ENCODE measurements at places on chromosomes 1 and 21.

GRCh38 chr1:222251847-222252246 lies 296.1 kb downstream of the HHIPL2 start:
- DNase-seq = no peak

DNA sequence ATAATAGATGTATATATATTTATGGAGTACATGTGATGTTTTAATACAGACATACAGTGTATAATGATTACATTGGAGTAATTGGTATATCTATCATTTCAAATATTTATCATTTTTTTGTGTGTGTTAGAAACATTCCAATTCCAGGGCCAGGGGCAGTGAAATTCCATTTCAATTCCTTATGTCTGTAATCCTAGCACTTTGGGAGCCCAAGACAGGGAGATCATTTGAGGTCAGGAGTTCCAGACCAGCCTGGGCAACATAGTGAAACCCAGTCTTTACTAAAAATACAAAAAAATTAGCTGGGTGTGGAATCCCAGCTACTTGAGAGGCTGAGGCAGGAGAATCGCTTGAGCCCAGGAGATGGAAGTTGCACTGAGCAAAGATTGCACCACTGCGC lies 30.4 kb upstream of the PDC start:
- no peak for DNase-seq

- DNase-seq = no peak
These were observed 56.9 kb upstream of the ATP2B4 start for GRCh38 chr1:203569490-203570318.

- peak; percentile 39 for DNase-seq
These were observed 4.5 kb downstream of the HSPB7 start for GRCh38 chr1:16013220-16013907.

DNA sequence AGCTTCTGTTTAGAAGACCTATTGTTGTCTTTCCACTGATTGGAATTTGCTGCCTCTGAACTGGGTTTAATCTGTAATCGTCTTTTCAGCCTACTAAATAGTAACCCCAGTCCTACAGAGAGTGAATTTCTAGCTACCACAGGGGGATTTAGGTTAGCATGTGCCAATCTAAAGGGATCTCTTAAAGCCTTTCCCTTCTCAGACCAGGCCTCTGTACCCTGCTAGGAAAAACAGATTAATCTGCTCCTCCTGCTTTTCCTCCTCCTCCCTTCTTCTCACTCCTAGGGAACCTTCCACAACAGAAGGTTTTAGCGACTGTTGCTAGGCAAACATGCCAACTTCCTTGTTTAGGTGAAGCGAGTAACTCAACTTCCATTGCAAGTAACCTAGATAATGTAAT lies 1.3 kb upstream of the RC3H1 start:
- peak; percentile 63 for DNase-seq

DNA sequence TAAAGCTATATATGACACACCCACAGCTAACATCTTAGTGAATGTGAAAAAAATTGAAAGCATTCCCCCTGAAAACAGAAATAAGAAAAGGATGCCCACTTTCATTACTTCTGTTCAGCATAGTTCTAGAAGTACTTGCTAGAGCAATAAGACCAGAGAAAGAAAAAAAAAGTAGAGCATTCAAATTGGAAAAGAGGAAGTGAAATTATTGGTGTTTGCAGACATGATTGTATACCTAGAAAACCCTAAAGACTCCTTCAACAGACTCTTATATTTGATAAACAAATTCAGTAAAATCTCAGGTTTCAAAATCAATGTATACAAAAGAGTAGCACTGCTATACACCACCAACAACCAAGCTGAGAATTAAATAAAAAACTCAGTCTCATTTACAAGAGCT lies 1461.0 kb downstream of the AMY1C start:
- no peak for DNase-seq

GRCh38 chr21:33293811-33294216 lies 27.6 kb downstream of the IL10RB start:
- no peak for DNase-seq

- DNase-seq = no peak
These were observed 1.5 kb downstream of the SELENOF start for GRCh38 chr1:86912281-86912900.
